ENCODE measurements at places on chromosomes 11 and 22. TPM values are rescaled to one million over a fixed set of nuclear protein-coding genes. Genes with fewer than 3 reads are reported as not detected.

GRCh38 chr22:38524429-38524828, 18.3 kb upstream of the DDX17 start:
- DNase-seq = no peak

- DNase-seq = no peak
These were observed 3.4 kb downstream of the OR10AG1 start for GRCh38 chr11:55966391-55966790.

GRCh38 chr11:39220069-39220468, 2239.4 kb downstream of the LRRC4C start:
- DNase-seq = no peak

GRCh38 chr11:12182302-12182675, 71.9 kb downstream of the MICAL2 start:
- no peak for DNase-seq

GRCh38 chr11:17552041-17552355, 4.9 kb downstream of the OTOG start:
- no peak for DNase-seq

GRCh38 chr11:65833297-65834030, at the start of gene SNX32:
SNX32 (plus strand) TSS chr11:65833963; CDS start chr11:65834066, 103 bp downstream.
- peak; percentile 91 for DNase-seq

DNA sequence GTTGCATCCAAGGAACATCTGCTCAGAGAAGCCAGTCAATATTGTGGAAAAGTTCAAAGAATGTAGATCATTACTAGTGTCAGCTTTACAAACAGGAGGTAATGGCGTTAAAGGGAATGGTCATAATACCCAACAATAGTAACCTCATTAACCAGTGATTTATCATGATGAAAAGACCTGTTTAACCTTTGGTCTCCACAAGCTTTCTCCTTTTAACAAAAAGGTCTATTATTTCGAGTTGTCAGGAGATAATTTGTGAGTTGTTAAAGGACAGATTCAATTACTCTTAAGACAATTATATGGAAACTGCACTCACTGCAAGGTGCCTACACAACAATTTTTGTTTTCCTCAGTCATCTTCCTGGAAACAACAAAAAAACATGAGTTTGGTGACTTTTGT, 73.8 kb upstream of the HTATIP2 start:
- no peak for DNase-seq

GRCh38 chr22:48740086-48740730, 1087.5 kb downstream of the BRD1 start:
- DNase-seq = no peak

- no peak for DNase-seq
These were observed 52.1 kb downstream of the CNTF start for GRCh38 chr11:58674609-58675008.

DNA sequence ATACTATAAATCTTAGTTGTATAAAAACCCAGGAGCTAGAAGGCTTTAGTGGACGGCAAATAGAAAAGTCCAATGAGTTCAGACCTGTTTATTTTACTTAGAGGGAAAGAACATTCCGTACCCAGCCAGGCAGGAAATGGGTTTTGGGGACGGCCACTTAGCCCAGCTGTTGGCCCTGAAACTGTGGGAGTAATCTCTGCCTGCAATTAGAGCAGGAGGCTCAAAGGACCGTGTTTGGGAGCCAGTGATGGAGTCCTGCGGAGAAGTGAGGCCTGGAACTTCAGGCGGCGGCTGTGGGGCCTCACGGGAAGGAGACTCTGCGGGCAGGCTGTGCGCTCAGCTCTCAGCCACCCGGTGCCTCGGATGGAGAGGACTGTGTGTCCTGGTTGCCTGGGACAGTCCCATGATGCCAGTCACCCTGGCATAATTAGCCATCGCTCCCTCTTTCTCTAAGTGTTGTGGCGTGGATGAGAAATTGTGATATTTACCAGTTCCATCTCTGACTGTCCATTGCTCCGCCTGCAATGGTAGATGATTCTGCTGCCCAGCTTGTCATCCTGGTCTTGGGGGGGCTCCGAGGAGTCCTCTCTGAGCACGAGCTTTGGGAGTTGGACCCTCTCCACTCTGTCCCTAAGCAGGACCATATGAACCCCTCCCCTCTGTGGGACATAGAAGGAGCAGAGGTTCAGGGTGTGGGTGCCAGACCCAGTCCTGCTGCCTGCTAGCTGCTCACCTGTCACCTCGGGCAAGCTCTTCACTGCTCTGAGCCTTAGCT, 530.3 kb downstream of the TBC1D22A start:
- no peak for DNase-seq

DNA sequence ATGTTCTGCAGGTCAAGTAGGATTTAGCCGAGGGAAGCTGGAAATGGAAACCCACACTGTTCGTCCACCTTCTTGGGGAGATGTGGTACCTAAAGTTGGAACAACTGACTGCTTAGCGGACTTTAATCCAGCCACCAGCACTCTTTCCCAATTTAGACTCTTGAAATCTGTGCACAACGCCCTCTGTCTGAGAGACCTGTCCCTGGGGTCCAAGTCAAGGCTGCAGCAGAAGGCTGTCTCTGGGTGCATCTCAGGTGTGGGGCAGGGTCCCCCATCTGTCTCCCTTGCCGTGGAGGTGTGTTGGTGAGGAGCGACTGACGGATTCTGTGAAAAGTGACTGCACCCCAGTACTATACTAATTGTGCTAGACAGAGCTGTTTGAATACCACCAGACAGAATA, 168.2 kb upstream of the CADM1 start:
- no peak for DNase-seq

GRCh38 chr11:74466916-74467885, at the start of gene KCNE3:
KCNE3 (minus strand) TSS chr11:74467549; CDS start chr11:74457563, 9,986 bp downstream.
- DNase-seq = no peak

WNT7B gene
- not detected for total RNA-seq

TEX12 gene
- not detected for total RNA-seq

KRTAP5-9 gene
- total RNA-seq = not detected

SART1 gene
- total RNA-seq = 91.2 TPM

Data from T-cell (primary cell).